Type B pancreatic cell (in vitro differentiated cells): ENCODE measurements at places on chromosomes 7 and 10.

- no peaks in the 10 kb centered on the region for H3K27me3 ChIP-seq
- no peak for DNase-seq
- peaks cover 42% of the 10 kb centered on the region for H3K4me1 ChIP-seq
- no peak overlapping the region for H3K27ac ChIP-seq
- no peak overlapping the region for H3K4me3 ChIP-seq
Measured at GRCh38 chr7:69708857-69709256, 110.6 kb downstream of the AUTS2 start.

GRCh38 chr10:1347962-1348772 is 292.0 kb downstream of the WDR37 start:
- H3K27me3 ChIP-seq = peaks cover 6% of the 10 kb centered on the region
- no peaks in the 10 kb centered on the region for H3K36me3 ChIP-seq
- peak overlapping the region; percentile 20 for H3K4me3 ChIP-seq
- H3K4me1 ChIP-seq = peaks cover 11% of the 10 kb centered on the region

GRCh38 chr10:108095932-108096925 is 931.7 kb upstream of the SORCS1 start:
- H3K27ac ChIP-seq = no peak overlapping the region
- peaks cover 3% of the 10 kb centered on the region for H3K36me3 ChIP-seq
- DNase-seq = no peak
- H3K4me3 ChIP-seq = no peak overlapping the region

DNA sequence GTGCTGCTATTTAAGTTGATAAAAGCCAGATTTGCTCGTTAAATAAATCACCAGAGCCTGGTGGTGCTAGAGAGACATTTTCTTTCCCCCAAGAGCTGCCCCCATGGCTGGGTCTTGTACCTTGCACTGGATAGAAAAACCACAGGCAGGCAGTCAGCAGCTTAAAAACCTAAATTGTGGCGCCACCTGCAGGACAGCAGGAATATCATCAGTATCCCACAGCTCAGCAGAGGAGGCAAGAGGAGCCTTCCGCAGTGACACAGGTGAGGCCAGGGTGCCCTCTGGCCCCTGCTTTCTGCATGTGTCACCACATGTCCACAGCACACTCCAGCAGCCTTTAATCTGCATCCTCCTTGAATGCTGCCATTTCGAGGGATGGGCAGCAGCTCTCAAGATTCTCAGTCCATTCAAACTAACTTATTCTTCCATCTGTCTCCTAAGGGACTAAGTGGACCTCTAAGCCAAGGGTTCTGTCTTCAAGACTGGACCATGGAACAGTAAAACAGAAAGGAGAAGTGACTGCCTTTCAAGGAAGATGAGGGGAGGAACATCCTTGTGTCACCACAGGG is 4.5 kb upstream of the PLXNA4 start:
- DNase-seq = no peak
- H3K27ac ChIP-seq = no peak overlapping the region
- H3K4me1 ChIP-seq = peaks cover 12% of the 10 kb centered on the region
- H3K27me3 ChIP-seq = peaks cover 56% of the 10 kb centered on the region
- no peak overlapping the region for H3K4me3 ChIP-seq

DNA sequence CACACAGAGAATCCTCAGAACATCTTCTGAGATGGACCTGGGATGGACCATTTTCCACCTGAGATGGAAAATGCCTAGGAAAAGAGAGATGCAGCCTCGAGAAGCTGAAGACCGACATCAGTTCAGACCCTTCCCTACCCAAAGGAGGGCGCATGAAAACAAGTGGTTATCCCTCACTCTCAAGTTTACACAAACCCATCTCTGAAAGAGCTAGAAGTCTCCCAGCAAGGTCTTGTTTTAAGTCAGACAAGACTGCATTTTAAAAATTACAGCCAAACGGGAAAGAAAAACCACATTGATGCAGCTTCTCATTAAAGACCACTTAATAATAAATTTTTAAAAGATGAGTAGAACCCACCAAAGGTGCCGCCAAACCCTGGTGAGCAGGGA is 1.3 kb downstream of the RAPGEF5 start:
- no peak overlapping the region for H3K27ac ChIP-seq
- peaks cover 36% of the 10 kb centered on the region for H3K27me3 ChIP-seq
- no peaks in the 10 kb centered on the region for H3K36me3 ChIP-seq
- H3K4me3 ChIP-seq = peak overlapping the region; percentile 84
- H3K4me1 ChIP-seq = peaks cover 4% of the 10 kb centered on the region
- DNase-seq = no peak

GRCh38 chr10:113982769-113983168 is 60.9 kb upstream of the ADRB1 start:
- H3K27me3 ChIP-seq = no peaks in the 10 kb centered on the region
- no peak overlapping the region for H3K4me3 ChIP-seq
- H3K27ac ChIP-seq = peak overlapping the region; percentile 64
- H3K4me1 ChIP-seq = peaks cover 9% of the 10 kb centered on the region

- no peak for DNase-seq
- no peak overlapping the region for H3K4me3 ChIP-seq
- H3K36me3 ChIP-seq = peaks cover 14% of the 10 kb centered on the region
- H3K27ac ChIP-seq = no peak overlapping the region
Measured at GRCh38 chr7:69823151-69823744, 225.0 kb downstream of the AUTS2 start.

DNA sequence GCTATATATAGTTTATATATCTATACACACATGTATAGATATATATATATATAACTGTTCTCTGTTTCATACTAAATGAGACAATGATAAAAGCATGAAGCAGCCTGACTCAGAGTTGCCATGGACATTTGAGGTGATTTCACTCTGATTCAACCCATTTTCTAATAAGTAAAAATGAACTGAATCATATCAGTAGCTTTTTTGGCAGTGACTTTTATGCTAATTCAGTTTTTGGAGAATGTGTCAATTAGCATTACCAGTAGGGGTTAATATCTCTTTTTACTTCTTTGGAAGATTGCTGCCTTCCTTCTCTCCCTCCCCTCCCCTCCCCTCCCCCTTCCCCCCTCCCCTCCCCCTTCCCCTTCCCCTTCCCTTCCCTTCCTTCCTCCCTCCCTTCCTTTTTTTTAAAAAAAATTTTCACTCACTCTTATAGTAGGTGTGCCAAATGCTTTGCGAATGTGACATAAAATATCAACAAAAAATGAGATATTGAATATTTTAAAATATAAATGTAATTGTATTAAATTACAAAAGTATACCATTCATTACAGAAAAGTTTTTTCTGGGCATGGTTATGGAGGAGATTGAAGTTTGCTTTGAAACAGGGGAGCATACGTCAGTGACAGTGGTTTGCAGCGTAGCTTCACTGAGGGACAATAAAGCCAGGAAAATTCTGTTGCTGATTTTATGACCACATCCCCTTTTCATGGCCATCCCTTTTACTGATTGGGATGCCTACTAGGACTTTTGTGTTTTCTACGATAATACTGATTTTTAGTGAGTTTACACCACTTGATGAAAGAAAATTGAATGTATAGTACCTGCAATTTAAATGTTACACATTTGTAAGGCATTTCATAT is 64.0 kb upstream of the KLF6 start:
- H3K4me3 ChIP-seq = no peak overlapping the region
- peaks cover 37% of the 10 kb centered on the region for H3K4me1 ChIP-seq
- DNase-seq = no peak
- peaks cover 3% of the 10 kb centered on the region for H3K36me3 ChIP-seq
- no peak overlapping the region for H3K27ac ChIP-seq

DNA sequence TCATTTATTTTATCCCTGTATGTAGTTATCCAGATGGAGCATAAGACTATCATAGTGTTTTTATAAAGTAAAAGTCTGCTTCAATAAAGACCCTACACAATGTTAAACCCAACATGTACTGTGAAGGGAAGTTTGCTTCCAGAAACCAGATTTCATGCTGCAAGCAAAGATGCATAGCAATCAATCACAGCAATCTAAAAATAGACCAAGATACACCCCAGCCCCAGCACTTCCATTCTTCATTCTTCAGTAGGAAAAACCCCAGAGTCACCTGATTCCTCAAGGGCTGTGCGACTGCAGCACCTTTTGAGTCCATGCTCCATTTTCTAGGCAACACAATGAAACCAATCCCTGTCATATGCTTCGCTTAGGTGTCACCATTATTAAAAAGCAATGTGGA is 66.9 kb upstream of the PDE1C start:
- H3K27me3 ChIP-seq = peaks cover 11% of the 10 kb centered on the region
- no peaks in the 10 kb centered on the region for H3K4me1 ChIP-seq
- no peak overlapping the region for H3K4me3 ChIP-seq
- H3K36me3 ChIP-seq = no peaks in the 10 kb centered on the region

- peaks cover 9% of the 10 kb centered on the region for H3K36me3 ChIP-seq
- peaks cover 18% of the 10 kb centered on the region for H3K4me1 ChIP-seq
- H3K27ac ChIP-seq = peak overlapping the region; percentile 71
- no peak for DNase-seq
- H3K27me3 ChIP-seq = no peaks in the 10 kb centered on the region
- no peak overlapping the region for H3K4me3 ChIP-seq
Measured at GRCh38 chr10:80173466-80173865, 31.9 kb downstream of the ANXA11 start.

GRCh38 chr10:9215121-9215520 is 1160.6 kb downstream of the GATA3 start:
- no peak for DNase-seq
- H3K27ac ChIP-seq = no peak overlapping the region
- H3K4me1 ChIP-seq = no peaks in the 10 kb centered on the region

DNA sequence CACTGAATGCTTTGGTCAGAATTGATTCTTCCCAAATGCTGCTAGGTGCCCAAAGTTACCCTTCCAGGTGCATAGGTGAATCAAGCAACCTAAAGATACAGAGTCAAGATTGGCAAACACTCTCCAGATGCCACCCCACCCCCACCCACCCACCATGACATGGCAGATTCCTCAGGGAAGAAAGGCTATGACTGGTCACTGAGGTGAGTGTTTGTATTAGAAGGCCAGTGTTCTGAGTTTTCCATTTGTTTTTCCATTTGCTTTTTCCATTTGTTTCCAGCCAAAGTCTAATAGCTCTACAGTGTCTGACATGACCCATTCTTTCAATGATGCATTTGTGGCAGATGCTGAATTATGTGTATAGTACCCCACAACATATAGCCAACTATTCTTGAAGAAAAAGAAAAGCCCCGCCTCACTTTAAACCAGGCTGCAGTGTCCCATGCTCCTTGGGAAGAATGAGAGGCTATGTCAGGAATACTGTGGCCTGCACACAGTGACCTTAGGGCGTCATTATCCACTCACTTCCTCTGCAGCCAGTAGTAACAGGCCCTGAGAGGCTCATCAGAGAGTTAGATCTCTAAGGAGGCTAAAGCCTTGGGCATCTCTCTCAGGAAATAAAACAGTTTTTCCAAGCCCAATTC is 16.1 kb upstream of the HIBADH start:
- peaks cover 20% of the 10 kb centered on the region for H3K4me1 ChIP-seq
- no peak overlapping the region for H3K4me3 ChIP-seq
- H3K27ac ChIP-seq = peak overlapping the region; percentile 94
- no peaks in the 10 kb centered on the region for H3K27me3 ChIP-seq
- DNase-seq = no peak

DNA sequence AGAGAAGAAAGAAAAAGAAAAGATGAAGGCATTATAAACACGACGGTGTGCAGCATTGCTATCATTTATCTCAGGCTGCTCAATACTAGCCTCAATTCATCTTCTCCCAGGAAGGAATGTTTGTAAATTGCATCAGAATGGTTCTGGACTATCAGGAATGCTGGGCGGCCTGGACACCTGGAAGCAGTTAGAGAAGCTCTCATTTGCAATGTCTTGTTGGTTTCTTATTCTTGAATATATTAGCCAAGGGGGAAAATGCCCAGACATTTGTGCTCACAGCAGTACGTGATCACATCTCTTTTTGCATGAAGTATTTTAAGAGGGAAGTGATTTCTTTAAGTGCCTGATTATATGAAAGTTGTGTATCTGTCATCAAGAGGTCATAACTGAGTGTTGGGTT is 85.6 kb upstream of the IMMP2L start:
- no peak overlapping the region for H3K4me3 ChIP-seq
- H3K27ac ChIP-seq = no peak overlapping the region
- H3K4me1 ChIP-seq = no peaks in the 10 kb centered on the region

DNA sequence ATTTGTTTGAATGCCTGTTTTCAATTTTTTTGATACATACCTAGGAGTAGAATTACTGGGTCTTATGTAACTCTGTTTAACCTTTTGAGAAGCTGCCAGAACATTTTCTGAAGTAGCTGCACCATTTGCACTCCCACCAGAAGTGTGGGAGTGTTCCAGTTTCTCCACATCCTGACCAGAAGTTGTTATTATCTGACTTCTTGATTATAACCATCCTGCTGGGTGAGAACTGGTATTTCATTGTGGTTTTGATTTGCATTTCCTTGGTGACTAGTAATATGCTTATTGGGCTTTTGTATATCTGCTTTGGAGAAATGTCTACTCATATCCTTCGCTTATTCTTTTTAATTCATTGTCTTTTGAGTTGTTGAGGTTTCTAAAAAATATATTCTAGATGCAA is 117.2 kb upstream of the GLCCI1 start:
- H3K27me3 ChIP-seq = no peaks in the 10 kb centered on the region
- DNase-seq = no peak
- no peaks in the 10 kb centered on the region for H3K4me1 ChIP-seq
- no peak overlapping the region for H3K27ac ChIP-seq
- peaks cover 11% of the 10 kb centered on the region for H3K36me3 ChIP-seq

- peak; percentile 79 for DNase-seq
- peak within 1 kb of the TSS; percentile 95 for H3K4me3 ChIP-seq
- peak within 1 kb of the TSS; percentile 86 for H3K27ac ChIP-seq
- peaks cover 21% of the 10 kb centered on the region for H3K4me1 ChIP-seq
- H3K36me3 ChIP-seq = peaks cover 4% of the 10 kb centered on the region
Measured at GRCh38 chr7:87219545-87220025, at the start of gene TMEM243. TSS of gene TMEM243 (minus strand) at chr7:87219732. CDS start at chr7:87219503, 229 bp downstream.

- H3K36me3 ChIP-seq = peaks cover 28% of the 10 kb centered on the region
- no peaks in the 10 kb centered on the region for H3K27me3 ChIP-seq
- no peak overlapping the region for H3K4me3 ChIP-seq
- peaks cover 8% of the 10 kb centered on the region for H3K4me1 ChIP-seq
- H3K27ac ChIP-seq = no peak overlapping the region
Measured at GRCh38 chr10:103127241-103127640, 65.8 kb downstream of the NT5C2 start.

- H3K36me3 ChIP-seq = no peaks in the 10 kb centered on the region
- H3K4me3 ChIP-seq = no peak overlapping the region
Measured at GRCh38 chr7:78264105-78264504, 465.5 kb downstream of the PHTF2 start.

DNA sequence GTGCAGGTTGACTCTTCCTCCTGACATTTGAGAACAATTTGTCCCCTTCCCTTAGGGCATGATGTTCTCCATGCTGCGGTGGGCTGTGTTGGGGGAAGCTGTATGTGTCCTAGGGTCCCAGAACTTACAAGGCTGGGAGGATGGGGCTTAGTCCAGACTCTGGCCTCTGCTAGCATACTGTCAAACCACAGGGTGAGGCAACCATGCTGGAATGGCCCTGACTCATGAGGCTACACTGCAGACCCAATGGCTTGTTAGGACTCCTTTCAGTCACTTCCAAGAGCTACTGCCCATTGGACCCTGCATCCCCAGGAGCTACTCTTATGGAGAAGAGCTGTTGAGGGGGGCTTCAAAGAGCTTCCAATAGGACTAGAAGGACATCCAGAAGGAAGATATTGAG is 20.1 kb upstream of the FAM170B start:
- no peak overlapping the region for H3K4me3 ChIP-seq
- peaks cover 4% of the 10 kb centered on the region for H3K4me1 ChIP-seq
- H3K36me3 ChIP-seq = no peaks in the 10 kb centered on the region
